Kasumi-1 (cell line): ENCODE measurements at places on chromosomes 1 and 21.
A peak's percentile ranks its signal among the peaks of the same experiment; 100 is the strongest.

GRCh38 chr1:203142684-203143408, 15.3 kb downstream of the ADORA1 start:
- DNase-seq = no peak

DNA sequence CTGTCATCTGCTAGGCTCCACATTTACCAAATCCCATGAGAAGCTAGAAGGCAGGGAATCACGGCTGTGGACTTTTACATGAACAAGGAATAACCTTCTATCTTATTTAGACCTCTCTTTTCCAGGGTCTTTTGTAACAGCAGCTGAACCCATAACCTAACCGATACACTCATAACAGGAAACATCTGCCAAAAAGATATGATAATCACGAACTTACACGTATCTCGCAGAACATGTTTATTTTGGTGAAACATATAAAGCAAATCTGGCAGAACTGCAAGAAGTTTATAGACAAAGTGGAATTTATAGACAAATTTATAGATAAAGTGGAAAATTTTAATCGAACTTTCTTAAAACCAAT, 20.4 kb downstream of the TINAGL1 start:
- DNase-seq = no peak

- DNase-seq = no peak
These were observed 394.9 kb upstream of the B3GALT2 start for GRCh38 chr1:193581341-193581740.

GRCh38 chr1:234608025-234608910, 1.7 kb downstream of the IRF2BP2 start:
- peak; percentile 93 for DNase-seq

GRCh38 chr1:29255134-29255666, 18.9 kb downstream of the PTPRU start:
- no peak for DNase-seq

DNA sequence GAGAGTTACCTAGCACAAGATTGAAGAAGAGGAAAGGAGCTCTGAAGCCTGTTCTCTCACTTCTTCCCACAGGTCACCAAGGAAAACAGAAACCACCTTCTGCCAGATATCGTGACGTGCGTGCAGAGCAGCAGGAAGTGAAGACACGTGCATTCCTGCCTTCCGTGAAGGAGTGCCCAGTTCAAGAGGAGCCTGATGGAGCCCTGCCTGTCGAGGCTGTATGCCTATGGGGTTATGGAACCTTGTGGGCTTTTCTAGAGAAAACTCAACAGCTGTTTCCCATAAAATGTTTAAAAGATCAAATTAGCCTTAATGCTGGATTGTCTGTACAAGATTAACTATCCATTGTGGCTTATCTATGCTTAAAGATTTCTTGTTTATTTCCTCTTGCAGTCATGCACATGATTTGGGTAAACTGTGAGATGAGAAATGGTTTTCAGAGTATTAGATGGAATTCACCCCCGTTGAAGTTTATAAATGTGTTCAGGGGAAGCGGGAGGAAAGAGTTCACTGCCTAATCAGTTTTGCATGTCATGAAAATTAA, 27.8 kb downstream of the NTPCR start:
- DNase-seq = no peak

GRCh38 chr1:202279806-202280205, 61.9 kb downstream of the UBE2T start:
- DNase-seq = no peak

DNA sequence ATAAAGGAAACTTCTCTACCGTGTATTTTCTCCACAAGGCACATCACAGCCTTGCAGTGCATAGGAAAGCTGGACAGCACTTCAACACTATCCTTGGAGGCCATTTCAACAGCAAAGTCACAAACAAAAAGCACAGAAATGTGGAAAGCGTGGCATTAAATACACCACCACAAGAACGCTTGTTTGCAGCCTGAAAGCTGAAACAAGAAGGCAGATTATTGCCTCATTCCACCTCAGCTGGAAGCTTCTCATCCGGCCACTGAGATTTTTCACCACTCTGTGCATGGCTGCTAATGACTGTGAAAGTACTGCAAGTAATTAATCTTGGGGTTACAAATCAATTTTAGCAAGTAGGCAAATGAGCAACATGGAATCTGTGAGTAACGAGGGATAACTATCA, 50.9 kb upstream of the GALNT2 start:
- no peak for DNase-seq

DNA sequence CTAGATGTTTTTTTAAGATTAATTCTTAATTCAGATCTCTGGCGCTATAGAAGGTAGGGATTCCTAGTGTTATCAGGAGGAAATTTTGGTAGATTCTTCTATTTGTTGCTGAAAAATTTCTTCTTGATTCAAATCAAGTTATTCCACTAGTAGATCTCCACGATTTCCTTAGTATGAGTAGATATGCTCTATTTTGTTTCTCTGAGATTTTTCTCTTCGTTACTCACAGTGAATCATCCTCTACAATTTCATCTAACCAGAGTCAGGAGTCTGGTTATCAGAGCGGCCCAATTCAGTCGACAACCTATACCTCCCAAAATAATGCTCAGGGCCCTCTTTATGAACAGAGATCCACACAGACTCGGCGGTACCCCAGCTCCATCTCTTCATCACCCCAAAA, 18.8 kb upstream of the HAX1 start:
- no peak for DNase-seq

- no peak for DNase-seq
These were observed 132.9 kb upstream of the ERG start for GRCh38 chr21:38631206-38631605.

GRCh38 chr1:8939000-8939265, 6.7 kb upstream of the CA6 start:
- DNase-seq = no peak

GRCh38 chr1:32496127-32496526, 31.3 kb downstream of the ZBTB8B start:
- no peak for DNase-seq

GRCh38 chr1:43861337-43861736, 72.3 kb upstream of the ARTN start:
- DNase-seq = no peak

DNA sequence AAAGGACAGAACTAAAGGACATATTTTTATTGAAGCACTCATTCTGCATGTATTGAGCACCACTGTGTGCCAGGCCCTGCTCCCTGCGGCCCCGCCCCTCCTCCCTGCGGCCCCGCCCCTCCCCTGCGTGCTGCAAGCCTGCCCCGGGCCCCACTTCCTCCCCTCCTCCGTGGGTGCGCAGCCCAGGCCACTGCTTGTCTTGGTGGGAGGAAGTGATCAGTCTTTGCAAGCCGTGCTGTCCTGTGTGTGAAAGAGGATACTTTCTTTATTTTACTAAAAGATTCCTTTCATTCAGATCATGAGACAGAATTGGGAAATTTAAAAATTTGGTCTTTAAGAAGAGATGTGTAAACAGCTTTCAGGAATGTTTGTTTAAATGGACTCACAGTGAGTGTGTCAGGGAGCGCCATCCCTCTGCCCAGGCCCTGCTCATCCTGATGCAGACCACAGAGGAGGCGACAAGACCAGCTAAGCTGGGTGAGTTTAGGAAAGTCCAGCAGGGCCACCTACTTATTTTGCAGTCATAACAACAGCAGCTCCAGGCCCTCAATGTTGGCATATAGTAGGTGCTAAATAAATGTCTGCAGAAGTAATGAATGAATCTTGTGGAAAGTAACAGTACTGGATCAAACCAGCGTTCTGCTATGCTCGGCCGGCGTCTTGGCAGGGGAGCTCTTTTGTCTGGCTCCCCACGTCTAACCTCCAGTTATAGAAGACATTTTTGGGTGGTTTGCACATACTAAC, 88.3 kb upstream of the SELENON start:
- peak; percentile 51 for DNase-seq

DNA sequence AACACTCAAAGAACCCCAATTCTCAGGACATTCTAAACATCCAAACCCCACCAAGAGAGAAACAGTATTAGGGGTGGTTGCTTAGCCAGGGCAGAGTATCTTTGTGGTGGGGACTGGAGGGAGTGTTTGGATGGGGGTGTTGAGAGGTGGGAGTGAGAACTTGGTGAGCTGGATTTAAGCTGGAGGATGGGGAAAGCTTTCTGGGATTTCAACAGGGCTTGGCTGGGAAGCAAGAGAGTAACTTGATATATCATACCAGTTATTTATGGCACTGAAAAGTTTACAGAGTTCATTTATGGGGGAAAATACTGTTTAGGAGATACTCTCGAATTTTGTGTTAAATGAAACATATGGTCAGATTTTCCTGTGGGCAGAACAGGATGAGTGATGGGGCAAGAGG, 6.8 kb upstream of the CNIH3 start:
- DNase-seq = no peak

GRCh38 chr1:208204779-208205178, 39.4 kb downstream of the PLXNA2 start:
- DNase-seq = no peak

- no peak for DNase-seq
These were observed 2.9 kb upstream of the MTF1 start for GRCh38 chr1:37862330-37862729.

- peak; percentile 12 for DNase-seq
These were observed 82.8 kb downstream of the GLIS1 start for GRCh38 chr1:53655931-53656746.

GRCh38 chr1:180365039-180365438, 135.0 kb downstream of the LHX4 start:
- DNase-seq = peak; percentile 44

GRCh38 chr1:236168716-236169429, 26.5 kb downstream of the GPR137B start:
- no peak for DNase-seq

DNA sequence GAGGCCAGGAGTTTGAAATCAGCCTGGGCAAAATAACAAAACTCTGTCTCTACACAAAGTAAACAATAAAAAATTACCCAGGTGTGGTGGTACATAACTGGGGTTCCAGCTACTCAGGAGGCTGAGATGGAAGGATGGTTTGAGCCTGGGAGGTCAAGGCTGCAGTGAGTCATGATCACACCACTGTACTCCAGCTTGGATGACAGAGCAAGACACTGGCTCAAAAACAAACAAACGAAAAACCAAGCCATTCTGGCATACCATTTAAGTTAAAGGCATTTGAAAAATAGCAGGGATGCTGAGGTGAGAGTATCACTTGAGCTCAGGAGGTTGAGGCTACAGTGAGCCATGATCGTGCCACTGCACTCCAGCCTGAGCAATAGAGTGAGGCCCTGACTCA, 5.3 kb upstream of the ALDH9A1 start:
- DNase-seq = no peak

- no peak for DNase-seq
These were observed 5.0 kb downstream of the NDUFS2 start for GRCh38 chr1:161207173-161207572.

- no peak for DNase-seq
These were observed 3.7 kb upstream of the IGSF21 start for GRCh38 chr1:18103788-18104421.

DNA sequence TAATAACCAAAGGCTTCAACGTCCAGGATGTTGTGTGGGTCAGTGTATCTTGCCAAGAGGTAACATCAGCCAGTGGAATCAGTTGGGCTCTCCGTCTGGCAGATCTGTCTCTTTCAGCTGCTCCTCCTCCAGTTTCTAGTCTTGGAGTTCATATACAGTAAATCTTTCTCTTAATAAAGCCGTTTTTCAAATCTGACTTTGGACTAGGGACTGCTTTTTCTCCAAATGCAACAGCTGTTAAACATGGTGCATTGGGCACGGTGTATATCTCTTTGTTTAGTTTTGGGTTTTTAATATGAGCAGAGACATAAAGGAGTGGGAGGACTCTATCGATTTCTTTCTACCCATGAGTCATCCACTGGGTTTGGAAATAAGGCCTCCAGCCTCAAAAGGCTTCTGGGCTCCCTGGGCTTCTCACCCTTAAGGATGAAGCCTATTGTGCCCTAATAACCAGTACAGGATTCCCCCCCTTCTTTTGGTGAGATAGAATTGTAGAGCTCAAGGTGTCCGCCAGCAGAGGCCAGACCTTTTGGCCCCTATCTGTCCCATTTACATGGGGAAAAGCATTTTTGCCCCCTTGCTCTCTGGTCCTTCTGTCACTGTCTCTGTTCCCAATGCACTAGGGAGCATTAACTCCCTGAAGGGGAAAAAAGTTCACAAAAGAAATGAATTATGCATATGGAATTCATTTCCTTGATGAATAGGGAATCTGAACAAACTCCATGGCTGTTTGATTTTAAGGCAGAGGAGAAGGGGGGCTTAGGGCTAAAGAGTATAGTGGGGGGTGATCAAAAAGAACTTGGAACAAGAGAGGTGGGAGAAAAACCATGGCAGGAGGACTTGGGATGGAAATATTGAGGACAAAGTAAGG, 86.0 kb downstream of the PBX1 start:
- no peak for DNase-seq

DNA sequence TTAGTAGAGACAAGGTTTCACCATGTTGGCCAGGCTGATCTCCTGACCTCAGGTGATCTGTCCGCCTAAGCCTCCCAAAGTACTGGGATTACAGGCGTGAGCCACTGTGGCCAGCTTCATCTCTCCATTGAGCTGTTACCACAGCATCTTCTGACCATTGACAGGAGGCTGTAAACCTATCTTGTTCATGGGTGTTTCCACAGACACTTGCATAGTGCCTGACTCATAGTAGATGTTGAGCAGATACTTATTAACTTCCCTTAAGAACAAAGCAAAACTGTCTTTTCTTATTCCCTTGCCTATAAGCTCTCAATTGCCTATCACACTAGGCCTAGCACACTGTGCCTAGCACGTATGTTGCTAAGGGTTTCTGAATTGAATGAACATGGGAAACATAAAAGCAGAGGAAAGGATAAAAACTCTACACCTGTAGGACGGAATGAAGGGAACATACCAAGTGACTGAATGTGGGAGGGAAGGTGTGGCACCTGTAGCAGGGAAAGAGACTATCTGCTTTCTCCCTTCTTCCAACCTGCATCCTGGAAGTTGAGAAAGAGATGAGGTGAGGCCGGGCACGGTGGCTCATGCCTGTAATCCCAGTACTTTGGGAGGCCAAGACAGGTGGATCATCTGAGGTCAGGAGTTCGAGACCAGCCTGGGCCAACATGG, 1.2 kb upstream of the C1orf54 start:
- DNase-seq = no peak

- peak; percentile 18 for DNase-seq
These were observed 1.1 kb downstream of the SERBP1 start for GRCh38 chr1:67429011-67429527.

DNA sequence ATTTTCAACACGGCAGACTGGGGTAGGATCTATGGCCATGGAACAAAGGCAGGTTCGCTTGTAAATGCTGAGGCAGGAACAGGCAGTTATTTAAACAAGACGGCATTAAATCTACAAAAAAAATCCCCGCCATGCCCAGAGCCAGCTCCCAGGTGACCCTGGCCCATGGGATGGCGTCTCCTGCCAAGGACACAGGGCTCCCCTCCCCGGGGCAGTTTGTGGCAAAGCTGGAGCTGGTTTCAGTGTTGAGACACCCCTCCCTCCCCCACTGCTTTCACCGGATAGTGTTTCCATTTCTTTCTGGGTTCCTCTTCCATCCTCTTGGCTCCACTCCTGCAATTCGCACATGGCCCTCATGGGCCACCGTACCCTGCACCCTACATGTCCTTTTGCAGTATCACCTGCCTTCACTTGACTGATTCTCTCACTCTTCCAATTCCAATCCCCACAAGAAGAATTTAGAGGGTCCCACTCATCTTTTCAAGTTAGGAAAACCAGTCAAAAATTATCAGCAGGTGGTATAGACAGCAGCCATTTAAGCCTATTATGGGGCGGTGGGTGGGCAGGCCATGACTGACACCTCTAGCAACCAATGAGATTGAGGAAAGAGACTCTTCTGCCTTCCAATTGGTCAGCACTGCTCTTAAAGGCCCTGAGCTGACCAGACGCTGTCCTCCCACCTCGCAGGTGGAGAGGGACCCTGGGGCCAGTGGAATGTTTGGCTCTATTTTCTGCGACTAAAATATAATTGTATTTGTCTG, 52.0 kb downstream of the OLIG1 start:
- no peak for DNase-seq

GRCh38 chr1:113768916-113769600, 9.8 kb upstream of the PHTF1 start:
- peak; percentile 26 for DNase-seq
